Sigmoid colon (tissue), 7 donors: ENCODE measurements at places on chromosomes 11 and 22.

- DNase-seq = peak; percentile 65
Observed at GRCh38 chr22:35631597-35631996, 14.5 kb upstream of the MB start.

- no peak for DNase-seq
Observed at GRCh38 chr11:113675565-113675964, 30.5 kb downstream of the TMPRSS5 start.

DNA sequence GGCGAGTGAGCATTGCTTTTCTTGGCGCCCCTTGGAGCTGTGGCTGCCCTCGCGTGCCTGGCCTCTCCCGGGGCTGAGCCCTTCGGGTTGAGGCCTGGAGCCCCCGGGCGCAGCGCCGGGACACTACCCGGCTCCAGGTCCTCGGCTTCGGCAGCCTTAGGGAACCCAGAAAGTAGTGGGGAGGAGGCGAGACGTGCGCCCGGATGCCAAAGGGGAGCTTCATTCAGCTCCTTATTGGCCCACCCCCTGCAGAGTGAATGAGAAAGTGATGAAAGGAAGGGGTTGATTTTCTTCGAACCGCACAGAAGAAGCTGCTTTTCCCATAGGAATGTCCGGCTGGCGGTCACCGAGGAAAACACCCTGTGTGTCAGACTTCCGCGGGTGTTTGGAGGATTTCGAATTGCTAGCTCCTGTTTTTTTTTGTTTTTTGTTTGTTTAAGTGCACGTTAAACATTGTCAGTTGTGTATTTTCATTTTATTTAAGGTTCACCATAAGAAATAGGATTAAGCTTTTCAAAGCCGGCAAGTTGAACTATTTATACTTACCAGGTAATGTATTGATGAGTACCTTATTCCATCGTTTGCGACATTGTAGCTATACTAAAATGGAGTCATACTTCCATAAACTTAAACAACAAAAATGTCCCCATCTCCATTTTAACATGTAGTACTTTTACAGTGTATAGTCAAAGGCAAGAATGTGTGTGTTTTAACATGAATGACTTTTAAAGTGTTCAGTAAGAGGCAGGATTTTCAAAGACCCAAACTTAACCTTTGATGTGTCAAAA is 841 bp upstream of the EIF4G2 start:
- peak; percentile 77 for DNase-seq

GRCh38 chr22:22802339-22802970 is 85.2 kb upstream of the IGLL5 start:
- no peak for DNase-seq

- DNase-seq = no peak
Observed at GRCh38 chr11:126919147-126919823, 81.3 kb downstream of the KIRREL3 start.

GRCh38 chr11:25309818-25310217 is 813.0 kb downstream of the LUZP2 start:
- DNase-seq = no peak

DNA sequence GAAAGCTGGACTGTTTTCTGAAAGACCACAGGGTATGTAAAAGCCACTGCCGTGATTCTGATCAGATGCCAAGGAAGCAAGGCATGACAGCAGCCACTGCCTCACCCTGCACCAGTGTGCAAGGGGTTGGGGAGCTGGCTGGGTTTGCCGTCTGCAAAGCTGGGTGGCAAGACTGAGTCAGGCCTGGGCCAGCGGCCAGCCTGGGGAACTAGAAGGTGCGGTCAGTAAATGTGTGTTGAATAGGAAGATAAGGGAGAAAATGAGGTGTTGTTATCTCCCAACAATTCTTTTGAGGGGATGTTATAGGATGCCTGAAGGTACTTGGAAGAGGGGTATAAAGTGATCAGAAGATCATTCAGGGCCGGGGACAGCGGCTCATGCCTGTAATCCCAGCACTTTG is 8.0 kb downstream of the VSTM5 start:
- DNase-seq = no peak

- DNase-seq = peak; percentile 84
Observed at GRCh38 chr22:32660292-32660691, 141.2 kb upstream of the TIMP3 start.

GRCh38 chr11:127994736-127995135 is 592.6 kb downstream of the ETS1 start:
- no peak for DNase-seq

- DNase-seq = no peak
Observed at GRCh38 chr11:126720539-126721235, 279.9 kb downstream of the KIRREL3 start.

DNA sequence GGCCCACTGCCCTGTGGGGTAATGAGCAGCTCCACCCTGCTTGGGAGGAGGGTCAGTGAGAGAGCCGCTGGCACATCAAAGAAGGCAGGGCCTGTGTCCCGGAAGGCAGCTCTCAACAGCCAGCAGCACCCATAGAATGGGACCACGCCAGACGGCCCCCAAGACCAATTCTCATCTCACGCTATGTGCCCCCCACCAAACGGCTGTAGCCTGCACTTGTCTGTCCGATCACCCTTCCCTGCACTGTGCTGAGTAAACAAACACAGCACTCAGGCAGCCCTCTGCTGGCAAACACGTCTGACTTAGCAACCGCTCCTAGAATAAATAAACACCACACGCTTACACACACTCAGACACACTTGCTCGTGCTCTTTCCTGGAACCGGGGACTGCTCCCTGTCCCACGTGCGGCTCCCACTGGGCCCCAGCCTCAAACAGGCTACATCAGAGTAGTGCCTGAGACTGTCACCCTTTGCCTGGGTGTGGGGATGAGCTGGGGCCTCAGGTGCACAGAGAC is 53.2 kb upstream of the CDON start:
- peak; percentile 92 for DNase-seq

DNA sequence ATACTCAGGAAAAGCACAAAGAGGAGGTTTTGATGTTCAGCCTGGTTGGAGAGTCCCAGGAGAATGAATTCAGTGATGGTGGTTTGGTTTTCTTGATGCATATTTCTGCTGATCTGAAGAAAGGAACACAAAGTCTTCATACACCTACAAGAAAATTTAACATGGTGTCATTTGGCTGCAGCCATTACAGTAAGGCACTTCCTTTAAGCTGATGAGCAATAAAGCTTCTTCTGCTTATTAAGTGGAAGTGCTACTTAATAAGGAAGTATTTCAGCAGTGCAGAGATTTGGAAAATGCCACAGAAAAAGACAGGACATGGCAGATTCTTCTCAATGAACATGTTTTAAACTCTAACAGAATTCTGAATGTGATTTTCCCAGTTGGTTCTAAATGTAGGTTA is at the start of gene OR1S2:
Gene OR1S2 (minus strand): TSS at position 101 of the 400 bp plus-strand sequence. CDS start 0 bp downstream, at position 101.
- no peak for DNase-seq

- DNase-seq = peak; percentile 64
Observed at GRCh38 chr11:73173755-73174494, 31.8 kb upstream of the FCHSD2 start.
